Activated naive CD8-positive, alpha-beta T cell treated with anti-CD3 and anti-CD28 coated beads, Interleukin-2, amount 10 ng/mL, durations not matched to agents 7 days and 5 days (primary cell): ENCODE measurements at places on chromosomes 7 and 10. TPM values are rescaled to one million over a fixed set of nuclear protein-coding genes. Genes with fewer than 3 reads are reported as not detected.

DNA sequence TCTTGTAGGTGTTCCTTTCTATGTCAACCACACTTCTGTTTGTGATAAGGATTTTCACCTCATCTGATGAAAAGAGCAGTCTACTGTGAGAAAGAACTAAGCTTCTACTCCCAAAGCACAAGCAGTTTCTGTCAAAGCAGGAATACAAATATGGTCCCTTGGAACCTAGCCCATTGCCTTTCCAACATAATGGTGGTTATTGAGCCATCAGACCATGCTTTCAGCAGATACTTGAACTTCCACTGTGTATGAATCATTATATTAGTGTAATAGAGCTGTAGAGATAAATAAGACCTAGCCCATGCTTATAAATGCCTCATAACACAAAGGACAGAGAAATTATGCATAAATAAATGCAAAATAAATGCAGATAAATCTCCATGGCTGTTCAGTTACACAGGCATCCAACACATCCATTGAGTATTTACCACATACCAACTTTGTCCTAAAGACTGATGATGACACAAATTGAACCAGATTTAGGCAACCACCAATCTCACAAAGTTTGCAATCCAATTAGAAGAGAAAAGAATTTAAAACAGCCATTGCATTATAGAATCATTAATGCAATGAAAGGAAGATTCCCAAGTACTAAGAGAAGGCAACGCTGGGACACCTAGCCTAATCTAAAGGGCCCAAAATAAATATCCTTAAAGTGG, 729.4 kb upstream of the C7orf33 start:
- no peak for DNase-seq

GRCh38 chr10:103507235-103508191, 14.0 kb downstream of the NEURL1 start:
- DNase-seq, result no peak

DNA sequence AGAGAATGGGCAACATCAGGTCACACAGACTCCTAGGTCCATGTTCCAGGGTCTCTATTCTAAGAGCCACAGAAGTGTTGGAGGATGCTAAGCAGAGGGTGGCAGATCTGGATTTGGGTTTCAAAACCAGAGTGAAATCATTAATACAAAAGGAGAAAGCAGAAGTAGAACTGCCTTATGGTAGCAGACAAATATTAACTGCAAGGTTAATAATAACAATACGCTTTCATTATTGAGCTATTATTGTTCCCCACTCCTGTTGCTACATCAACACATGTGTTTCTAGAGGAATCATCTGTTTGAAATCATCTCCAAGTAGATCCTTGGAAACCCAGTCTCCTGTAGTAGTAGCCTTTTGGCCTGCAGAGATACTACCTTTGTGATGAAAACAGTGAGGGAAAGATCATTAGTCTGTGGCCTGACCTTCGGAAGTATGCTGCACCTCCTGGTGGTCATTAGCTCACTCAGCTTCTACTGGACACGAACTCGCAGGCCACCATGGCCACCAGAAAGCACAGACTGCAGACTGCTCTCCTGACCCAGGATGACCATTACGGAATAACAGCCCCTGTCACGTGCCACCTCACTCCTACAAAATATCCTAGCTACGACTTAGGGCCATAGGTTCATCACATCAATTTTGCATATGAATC, 84.6 kb downstream of the XPNPEP1 start:
- DNase-seq, result no peak

DNA sequence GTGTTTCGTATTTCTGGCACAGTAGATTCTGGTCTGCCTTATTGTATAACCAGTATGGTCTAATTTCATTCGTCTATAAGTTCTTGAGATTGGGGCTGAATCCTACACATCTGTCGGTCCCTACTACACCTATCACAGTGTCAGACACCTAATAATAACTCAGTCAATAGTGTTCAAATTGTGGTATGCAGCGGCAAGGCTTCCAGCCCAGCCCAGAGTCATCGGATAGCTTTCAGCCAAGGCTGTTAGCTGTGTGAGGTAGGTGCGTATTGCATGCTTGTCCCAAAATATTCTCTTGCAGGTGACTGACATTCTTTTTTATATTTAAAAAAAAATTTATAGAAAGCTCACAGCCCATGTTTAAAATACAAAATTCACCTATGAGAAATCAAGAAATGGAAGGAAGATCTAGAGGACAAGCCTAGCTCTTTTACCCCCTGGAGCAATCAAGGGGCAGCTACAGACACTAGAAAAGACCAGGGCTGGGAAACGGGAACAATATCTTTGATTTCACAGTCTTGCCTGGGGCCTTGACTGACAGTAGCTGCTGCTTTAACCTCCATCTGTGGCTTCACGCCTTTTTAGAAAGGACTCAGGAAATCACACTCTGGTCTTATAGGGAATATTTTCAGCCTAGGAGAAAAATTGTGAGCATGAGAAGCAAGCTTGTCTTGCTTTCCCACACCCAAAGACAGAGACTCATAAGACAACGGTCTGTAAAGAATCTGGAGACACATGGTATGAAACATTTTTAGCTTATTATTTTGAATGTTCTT, 9.5 kb upstream of the ASB4 start:
- DNase-seq, result no peak

- no peak for DNase-seq
These were observed 55.3 kb downstream of the PPP1R9A start for GRCh38 chr7:94962661-94963060.

- peak; percentile 46 for DNase-seq
These were observed 43.5 kb upstream of the ZMIZ1 start for GRCh38 chr10:79025199-79025832.

DNA sequence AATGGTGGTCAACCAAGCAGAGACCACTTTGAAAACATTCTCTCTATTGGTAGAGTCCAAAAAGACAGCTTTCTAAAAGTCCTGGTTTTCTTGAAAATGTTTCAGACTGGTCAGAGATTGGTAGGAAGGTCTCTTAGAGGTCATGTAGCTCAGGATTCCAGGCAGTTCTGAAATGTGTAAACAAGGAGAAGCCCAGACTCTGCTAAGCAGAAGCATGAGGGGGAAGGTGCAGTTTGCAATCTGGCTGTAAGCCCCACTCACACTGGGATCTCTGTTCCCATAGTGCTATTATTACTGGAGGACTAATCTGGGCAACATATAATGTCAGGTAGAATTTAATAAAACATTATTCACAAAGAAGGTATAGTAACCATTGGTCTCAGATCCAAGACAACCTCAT, 101.1 kb downstream of the MAGI2 start:
- DNase-seq, result no peak

- no peak for DNase-seq
These were observed 100.1 kb downstream of the XPNPEP1 start for GRCh38 chr10:109823196-109823595.

Gene ANKRD61
- total RNA-seq, result not detected

Gene SPDYE11
- total RNA-seq, result not detected

Gene PLPP4
- total RNA-seq, result not detected

Gene ZSCAN21
- 9.8 TPM for total RNA-seq

Gene ARHGEF35
- 2.5 TPM for total RNA-seq

Gene FZD8
- 0.42 TPM for total RNA-seq

Gene AKR1B15
- total RNA-seq, result not detected

Gene PTPN20
- total RNA-seq, result 1.6 TPM

Gene GRK5
- 21.8 TPM for total RNA-seq
